ENCODE measurements at places on chromosomes 6 and 20.

GRCh38 chr6:31525932-31526591 lies 2.7 kb upstream of the MCCD1 start:
- DNase-seq = no peak

- DNase-seq = no peak
Measured at GRCh38 chr6:34094474-34095135, 51.3 kb downstream of the GRM4 start.

GRCh38 chr20:56826705-56827665 lies 197.9 kb downstream of the TFAP2C start:
- no peak for DNase-seq

GRCh38 chr6:133396233-133396983 lies 155.3 kb downstream of the EYA4 start:
- DNase-seq = no peak

DNA sequence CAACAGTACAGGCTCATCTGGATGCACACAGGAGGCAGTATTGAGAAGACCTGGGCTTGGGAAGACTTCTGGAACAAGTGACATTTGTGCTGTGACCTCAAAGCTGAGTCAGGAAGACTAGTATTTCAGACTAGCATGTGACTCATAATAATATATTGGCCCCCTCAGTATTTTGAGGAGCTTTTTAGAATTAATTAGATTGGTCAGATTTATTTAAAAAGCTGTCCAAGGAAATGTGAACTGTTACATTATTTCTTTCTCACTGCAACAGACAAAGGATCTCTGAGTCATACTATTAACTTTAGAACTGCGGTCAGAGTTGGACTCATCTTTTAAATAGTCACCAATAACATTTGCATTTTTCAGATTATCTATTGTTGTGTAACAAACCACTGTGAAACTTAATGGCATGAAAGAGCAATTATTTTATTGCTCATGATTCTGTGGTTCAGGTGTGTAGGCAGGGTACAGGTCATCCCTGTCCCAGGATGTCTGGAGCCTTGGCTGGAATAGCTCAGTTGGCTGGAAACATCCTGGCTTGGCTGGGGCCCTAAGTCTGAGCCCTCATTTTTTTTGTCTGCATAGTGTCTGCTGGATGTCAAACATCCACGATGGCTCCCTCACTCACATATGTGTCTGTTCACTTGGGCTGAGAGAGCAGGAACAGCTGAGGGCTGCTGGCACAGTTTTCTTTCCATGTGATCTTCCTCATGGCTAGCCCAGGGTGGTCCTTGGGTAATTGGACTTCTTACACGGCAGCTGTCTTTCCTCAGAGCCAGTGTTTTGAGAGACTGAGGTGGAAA lies 46.9 kb downstream of the MAP3K4 start:
- DNase-seq = no peak

- DNase-seq = no peak
Measured at GRCh38 chr6:13908955-13909381, 15.8 kb upstream of the RNF182 start.

GRCh38 chr6:108959972-108960582 lies 111.9 kb downstream of the ARMC2 start:
- DNase-seq = no peak

- no peak for DNase-seq
Measured at GRCh38 chr6:131292145-131292938, 157.1 kb downstream of the AKAP7 start.

DNA sequence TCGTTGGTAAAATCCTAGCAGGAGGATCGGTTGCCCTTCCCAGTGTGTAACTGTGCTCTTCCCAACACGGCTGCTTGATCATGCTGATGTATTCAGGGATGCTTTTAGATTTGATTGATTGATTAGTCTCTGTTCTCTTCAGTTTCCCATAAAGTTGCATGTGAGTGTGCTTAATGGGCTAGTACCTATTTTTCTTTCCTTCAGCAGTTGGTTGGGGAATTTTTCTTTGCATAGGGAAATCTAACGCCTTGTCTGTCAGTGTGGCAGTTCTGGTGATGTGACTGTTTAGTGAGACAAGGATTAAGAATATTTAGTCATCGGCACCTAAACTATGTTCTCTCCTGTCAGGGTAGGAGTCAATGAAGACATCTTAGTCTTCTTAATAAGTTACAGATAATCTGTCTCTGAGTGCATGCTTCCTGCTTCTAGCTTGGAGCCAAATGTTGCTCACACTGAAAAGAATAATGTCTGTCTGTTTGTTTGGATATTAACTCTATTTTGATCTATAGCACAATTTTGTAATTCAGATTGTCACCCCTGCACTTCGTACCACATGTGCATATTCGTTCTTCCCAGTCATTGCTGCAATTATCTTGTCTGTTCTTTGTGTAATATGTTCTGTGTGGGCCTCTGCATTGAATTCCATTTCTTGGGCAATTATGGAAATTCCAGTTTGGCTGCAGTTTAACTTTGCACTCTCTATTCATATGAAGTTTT lies 169.9 kb downstream of the EDN1 start:
- no peak for DNase-seq

DNA sequence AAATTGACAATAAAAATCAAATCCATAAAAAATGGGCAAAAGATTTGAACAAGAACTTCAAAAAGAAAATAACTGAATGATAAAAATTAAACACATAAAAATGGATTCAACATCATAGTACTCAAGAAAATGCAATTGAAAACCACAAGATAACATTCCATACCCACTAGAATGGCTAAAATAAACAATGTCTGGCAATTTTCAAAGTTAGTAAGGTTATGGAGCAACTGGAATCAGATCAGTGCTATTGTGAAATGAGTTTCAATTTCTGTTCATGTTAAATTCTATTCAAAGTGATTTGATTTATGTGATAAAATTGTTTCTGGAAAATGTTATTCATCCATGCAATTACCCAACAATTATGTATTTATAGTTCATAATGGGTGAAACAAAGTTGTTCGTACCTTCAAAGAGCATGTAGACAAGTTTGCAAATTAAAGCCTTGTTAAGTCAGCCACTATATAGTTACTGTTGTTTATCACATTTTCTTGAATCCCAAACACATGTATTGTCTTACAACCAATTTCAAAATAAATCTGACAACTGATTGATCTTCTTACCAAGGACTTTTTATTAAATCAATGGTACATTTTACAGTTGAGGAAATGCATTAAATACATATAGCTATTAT lies 151.5 kb upstream of the CENPW start:
- DNase-seq = no peak

DNA sequence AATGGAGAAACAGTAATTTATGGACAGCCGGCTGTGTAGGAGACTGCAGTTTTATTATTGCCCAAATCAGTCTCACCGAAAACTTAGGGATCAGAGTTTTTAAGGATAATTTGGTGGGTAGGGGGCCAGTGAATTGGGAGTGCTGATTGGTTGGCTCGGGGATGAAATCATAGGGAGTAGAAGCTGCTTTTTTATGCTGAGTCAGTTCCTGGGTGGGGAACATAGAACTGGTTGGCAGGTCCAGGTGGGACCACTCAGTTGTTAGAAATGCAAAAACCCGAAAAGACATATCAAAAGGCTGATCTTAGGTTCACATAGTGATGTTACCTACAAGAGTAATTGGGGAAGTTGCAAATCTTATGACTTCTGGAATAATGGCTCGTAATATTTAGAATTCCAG lies 59.3 kb downstream of the DOP1A start:
- no peak for DNase-seq

DNA sequence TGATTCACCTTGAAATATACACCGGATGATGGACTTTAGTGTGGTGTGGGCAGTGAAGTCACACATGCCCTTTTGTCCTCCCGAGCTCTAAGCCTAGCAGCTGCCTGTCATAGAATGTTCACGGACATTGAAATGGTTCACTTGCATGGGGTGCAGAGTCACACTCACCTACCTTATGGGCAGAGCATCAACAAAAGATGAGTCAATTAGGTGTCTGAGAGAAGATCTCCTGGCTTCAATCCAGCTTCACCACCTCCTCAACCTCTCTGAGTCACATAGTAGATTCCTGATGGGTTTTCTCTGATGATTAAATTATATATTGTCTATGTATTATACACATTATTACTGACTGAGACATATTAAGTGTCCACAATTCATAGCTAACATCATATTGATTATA lies 48.1 kb upstream of the HLA-E start:
- DNase-seq = no peak

- DNase-seq = no peak
Measured at GRCh38 chr20:15030826-15031225, 693.4 kb upstream of the FLRT3 start.

GRCh38 chr20:2713285-2713684 lies 20.7 kb downstream of the EBF4 start:
- DNase-seq = no peak

DNA sequence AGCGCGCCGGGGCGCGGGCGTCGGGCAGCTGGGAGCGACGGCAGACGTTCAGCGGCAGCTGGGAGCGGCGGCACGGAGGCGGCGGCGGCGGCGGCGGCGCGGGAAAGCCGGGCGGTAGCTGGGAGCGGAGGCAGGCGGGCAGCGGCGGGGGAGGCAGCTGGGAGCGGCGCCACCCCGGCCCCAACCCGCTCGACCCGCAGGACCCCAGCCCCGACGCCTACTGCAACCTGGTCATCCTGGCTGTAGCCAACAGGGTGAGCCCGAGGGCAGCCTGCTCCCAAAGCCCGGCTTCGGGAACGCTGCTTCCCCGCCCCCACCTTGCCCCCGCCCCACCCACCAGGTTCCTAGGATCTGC lies 8.9 kb downstream of the CCM2L start:
- DNase-seq = no peak

- DNase-seq = no peak
Measured at GRCh38 chr6:167295495-167296292, 4.6 kb downstream of the UNC93A start.

GRCh38 chr20:62293946-62294345 lies 8.9 kb upstream of the ADRM1 start:
- no peak for DNase-seq

GRCh38 chr20:46169245-46170171 lies 51.4 kb downstream of the CD40 start:
- no peak for DNase-seq

- DNase-seq = peak; percentile 8
Measured at GRCh38 chr6:154410619-154411072, 54.0 kb upstream of the IPCEF1 start.

DNA sequence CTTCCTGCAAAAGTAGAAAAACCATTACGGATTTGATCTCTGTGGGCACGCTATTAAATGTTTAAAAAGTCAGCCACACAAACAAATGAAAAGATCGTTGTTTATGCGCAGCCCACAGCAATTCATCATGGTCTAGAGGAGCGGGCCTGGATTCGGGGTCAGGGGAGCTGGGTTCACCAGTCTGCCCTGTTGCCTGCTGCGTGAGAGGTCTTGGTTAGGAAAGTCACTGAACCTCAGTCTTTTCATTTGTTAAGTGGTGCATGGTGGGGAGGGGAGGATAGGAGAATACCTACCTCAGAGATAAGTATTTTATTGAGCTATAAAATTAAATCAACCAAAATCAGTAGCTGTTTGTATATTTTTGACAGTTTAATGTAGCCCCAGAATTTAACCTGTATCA lies 47.3 kb upstream of the FYN start:
- DNase-seq = no peak

- no peak for DNase-seq
Measured at GRCh38 chr6:147704691-147705090, 196.2 kb downstream of the SAMD5 start.

DNA sequence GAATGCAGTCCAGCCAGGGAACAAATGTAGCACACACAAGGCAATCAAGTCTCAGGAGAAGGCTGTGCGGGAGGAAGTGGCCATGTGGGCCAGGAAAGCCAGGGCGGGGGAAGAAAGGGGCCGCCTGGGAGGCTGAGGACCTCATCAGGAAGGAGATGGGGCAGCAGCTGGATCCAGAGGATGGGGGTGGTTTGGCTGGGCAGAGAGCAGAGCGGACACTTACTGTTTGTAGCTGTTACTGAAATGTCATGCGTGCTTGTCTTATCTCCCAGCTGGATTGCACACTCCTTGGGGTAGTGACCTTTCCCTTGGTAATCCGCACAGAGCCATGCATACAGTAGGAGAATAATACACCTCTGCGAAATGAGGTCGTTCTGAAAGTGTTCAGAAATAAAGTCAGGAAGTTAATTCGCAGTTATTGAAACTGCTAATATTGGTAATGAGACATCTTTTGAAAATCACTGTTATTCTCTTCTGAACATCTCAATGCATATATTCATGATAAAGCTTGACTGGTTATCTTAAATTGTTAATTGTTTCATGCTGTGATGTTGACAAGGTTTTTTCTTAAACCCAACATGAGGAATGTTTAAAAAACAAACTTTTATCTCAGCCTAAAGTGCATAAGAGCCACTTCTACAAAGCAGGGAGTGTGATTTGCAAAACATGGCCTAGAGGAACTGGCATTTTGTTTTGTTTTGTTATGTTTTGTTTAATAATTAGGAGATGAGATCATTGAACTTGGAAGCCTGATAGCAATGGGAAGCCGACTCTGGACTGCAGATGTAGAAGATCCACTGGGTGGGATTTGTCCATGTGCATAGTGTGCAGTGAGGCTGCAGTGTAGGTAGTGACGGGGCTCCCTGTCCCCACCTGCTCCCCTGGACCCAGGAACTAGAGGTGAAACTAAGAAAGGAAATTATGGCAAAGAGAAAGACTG lies 18.0 kb upstream of the MAP3K4 start:
- DNase-seq = no peak

DNA sequence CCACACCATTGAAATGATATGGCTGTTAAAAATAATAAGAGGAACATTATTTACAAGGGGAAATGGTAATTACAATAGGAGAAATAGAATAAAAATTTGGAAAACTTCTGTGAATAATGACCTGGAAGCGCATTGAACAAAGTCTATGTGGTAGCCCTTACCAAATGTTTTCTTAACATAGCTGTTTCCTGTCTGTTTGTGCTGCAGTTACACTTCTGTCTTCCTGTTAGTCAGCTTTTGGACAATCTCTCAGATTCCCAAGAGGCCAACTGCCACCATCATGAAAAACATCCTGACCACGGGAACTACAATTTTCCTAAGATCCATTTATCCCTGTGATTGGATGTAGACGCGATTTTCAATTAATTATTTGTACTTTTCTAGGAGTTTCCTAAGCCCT lies 754.4 kb upstream of the MARCKS start:
- no peak for DNase-seq

DNA sequence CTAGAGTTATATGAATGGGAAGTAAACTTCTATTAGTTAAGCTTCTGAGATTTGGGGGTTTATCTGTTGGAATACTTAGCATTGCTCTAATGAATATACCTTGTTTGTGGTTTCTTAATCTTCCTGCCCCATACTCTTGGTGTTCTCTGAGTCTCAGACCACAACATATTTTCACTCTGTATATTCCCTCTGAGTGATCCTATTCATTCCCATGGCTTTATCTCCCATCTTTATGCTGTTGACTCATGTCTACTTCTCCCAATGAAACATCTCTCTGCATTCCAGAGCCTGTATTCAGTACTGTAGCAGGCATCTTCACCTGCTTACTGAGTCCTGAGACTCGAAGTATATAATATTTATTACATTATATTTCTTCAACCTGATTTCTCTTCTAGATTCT lies 283.7 kb upstream of the MAP3K7 start:
- DNase-seq = no peak

DNA sequence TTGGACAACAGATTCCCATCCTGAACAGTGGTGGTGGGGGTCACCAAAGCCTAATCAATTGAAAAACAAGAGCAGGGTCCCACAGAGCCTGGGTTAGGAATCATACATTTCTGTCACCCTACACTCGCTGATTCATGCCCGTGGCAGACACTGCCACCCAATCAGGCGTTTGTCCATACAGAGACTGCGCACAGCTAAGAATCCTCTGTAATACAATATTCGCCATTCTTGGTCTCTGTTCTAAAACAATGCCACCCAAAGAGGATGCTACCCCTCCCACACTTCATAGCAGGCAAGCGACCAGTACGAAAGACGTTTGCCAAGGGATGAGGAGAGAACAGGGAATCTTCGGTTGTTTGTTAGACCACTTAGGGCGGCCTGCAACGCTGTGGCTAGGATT lies 28.1 kb upstream of the SLC22A23 start:
- no peak for DNase-seq
